Activated CD8-positive, alpha-beta T cell treated with anti-CD3 and anti-CD28 coated beads for 36 hours (primary cell): ENCODE measurements at places on chromosomes 11 and 22. TPM values are rescaled to one million over a fixed set of nuclear protein-coding genes. Genes with fewer than 3 reads are reported as not detected.

The TRPT1 gene
- 41.5 TPM for total RNA-seq

The F2 gene
- total RNA-seq = not detected

DNA sequence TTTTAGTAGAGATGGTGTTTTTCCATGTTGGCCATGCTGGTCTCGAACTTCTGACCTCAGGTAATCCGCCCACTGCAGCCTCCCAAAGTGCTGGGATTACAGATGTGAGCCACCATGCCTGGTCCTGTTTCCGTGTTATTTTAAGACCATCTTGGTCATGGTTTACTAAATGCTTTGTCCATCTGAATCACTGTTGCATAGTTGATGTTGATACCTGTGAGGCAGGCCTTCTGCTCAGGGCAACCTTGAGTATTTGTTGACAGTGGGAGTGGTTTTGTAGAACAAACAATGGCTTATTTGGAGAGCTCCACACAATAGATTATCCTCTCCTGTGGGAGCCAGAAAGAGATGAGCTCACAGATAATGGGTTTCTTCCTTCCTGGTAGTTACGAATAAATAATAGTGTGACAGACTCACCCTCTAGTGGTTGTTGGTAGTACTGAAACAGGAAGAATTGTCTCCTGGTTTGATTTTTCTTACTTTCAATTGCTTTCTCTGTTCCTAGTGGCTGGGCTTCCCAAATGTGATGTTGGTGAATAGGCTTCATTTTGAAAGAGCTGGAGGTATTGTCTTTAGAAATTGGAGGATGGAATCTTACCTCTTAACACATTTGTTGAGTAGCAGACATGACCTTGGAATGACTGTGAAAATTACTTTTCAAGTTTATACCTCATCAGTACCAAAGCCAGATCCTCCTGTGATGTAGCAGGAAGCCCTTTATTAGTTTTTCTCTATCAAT, 39.0 kb downstream of the CTNND1 start:
- DNase-seq = peak; percentile 6

The DGCR2 gene
- total RNA-seq = 20.0 TPM

The APOBEC3F gene
- total RNA-seq = 20.7 TPM

The GLB1L3 gene
- total RNA-seq = 11.9 TPM

- DNase-seq = no peak
These were observed 3.8 kb upstream of the INTS5 start for GRCh38 chr11:62656796-62657429.

The MS4A3 gene
- not detected for total RNA-seq

GRCh38 chr11:2265396-2265795, 5.0 kb downstream of the ASCL2 start:
- peak; percentile 49 for DNase-seq
